ENCODE measurements at places on chromosomes 4 and X.

DNA sequence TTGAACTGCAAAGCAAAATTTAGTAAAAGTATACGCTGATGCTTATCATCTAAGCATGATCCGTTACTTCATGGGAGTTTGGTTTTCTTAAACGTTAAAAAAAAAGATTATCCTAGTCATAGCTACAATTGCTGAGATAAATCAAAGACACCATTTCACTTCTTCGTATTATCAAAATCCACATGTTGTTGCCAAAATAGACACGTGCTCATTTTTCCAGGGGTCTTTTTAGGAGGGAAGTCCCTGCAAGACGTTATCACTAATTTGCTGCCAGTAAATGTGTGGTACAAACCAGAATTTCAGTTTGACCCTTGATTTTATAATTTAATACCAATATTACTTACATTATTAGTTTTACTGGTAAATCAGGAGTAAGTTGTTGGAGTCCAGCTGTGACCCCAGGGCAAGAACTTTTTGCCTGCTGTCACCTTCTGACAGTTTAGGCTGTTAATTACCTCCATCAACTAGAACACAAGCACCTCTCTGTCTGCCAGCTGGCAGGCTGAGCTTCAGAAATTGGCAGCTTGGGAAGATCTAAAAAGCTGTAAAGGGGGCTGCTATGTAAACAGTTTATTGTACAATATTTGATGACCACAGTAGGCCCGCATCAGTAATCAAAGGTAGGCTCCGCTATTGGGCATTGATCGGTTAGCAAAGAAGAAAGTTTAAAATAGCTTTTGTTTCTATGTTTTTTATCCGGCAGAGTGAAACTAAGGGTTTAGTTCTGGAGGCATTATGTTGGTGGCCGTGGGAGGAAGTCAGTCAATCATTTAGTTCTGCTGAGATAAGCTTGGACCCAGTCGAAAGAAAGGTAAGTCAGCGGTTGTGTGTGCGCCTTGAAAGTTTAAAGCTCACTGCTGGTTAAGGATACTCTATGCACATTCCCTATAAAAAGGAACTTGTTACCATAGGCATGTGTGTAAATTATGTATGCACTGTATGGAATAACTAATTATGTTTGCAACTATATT is 196.4 kb downstream of the FBXO8 start:
- no peak for DNase-seq

DNA sequence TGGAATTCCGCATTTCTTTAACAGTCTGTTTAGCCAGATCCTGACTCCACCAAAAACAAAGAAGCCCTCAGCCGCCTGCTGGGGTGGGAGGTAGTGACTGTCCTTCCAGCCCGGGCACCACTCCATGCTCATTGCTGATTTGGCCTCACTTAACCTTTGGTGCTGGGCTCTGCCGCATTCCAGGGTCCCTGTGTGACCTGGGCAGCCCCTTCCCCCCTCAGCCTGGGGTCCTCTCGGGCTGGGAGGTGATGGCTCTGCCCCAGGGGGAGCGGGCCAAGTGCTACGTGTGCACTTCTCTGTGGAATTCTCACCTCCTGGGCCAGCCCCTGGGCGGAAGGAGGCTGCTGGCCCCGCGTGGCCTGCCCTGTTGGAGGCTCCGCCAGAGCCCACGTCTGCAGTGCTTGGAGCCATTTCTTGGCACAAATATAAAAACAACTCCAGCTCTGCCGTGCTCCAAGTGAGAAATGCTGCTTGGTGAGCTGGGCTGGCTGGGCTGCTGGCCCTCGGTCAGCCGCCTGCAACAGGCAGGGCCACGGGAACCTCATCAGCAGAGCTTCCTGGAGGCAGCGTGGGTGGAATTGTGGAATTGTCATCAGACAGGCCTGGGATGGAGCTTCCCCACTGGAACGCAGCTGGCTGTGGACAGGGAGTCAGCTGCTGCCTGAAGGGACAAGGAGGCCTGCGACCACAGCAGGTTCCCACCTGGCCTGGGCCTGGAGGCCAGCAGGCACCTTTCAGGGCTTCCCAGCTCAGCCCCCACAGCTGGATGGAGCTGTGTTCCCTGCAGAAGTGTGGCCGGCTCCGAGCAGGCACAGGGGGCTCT is 66.0 kb downstream of the TRMT44 start:
- no peak for DNase-seq

DNA sequence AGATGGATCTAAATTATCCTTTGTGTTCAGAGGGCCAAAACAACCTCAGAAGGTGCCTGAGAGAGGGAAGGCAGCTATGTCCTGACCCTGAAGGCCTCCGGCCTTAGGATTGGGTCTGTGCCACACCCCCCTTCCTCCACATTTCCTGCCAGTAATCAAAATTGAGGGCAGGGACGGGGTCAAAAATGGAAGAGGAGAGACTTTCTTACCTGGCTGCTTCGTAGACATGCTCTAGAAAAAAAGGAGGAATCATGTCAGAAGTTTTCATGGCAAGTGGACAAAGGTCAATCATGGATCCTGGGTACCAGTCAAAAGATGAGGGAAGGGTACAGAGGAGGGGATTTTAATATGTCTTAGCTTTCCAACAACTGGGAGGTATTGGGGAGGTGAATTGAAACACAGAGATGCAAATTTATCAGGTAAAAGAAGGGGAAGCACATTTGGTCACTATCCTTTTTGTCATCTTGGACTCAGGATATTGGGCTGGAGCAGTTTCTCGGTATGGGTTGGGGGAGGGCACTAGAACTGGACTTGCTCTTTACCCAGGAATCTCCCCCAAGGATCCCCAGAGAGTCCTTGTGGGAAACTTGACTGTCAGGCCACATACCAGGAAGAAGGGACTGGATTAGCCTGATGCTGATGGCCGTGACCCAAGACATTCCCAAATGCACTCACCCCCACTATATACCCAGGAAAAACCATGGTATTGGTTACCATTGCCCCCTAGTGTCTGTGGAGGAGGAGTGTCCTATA is 17.1 kb downstream of the VSIG4 start:
- DNase-seq: no peak

DNA sequence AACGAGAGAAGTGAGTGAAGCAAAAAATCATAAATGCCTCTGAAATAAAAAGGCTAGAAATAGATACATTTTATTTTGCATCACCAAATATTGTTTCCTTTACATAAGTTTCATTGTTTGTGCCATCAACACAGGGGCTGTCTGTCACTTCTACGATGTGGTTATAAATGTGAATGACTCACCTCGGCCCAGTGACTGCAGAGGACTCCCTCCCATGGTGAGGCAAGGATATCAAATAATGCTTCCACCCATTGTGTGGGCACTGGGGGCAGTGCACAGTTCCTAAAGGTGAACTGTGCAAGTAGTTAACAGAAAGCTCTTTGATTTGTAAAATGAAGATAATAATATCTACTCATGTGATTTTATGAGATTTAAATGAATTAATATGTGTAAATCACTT is 230.3 kb upstream of the NEIL3 start:
- DNase-seq: no peak

All from activated CD8-positive, alpha-beta memory T cell treated with anti-CD3 and anti-CD28 coated beads for 1 hour (primary cell).